ENCODE measurements at places on chromosomes 2 and 18.

- DNase-seq = no peak
These were observed 76.1 kb downstream of the INPP4A start for GRCh38 chr2:98520806-98521205.

- no peak for DNase-seq
These were observed 87.4 kb downstream of the ADAM23 start for GRCh38 chr2:206530727-206531126.

- DNase-seq = no peak
These were observed 12.4 kb downstream of the IL1F10 start for GRCh38 chr2:113080134-113080533.

DNA sequence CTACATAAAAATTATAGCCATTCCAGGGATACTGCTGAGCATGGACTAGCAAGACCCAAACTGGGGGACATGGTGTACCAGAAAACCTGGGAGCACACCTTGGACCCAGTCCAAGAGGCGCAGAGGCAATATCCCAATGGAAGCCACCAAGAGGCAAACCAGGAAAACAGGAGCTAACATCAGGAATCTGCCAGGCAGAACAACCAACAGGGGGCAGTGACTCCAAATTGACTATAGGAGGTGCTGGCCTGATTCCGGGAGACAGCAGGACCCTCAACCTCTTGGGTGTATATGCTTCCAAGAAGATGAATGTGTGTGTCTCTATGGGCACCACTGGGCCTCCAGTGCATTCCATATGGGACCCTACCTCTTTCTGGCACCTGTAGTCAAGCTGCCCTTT is 172.7 kb upstream of the ARL4C start:
- DNase-seq = no peak

GRCh38 chr2:120244656-120245519 is 7.8 kb upstream of the RALB start:
- DNase-seq = no peak

GRCh38 chr18:32552421-32553030 is 81.8 kb upstream of the GAREM1 start:
- DNase-seq = no peak

GRCh38 chr2:45168711-45169338 is 159.6 kb upstream of the SIX2 start:
- DNase-seq = no peak

DNA sequence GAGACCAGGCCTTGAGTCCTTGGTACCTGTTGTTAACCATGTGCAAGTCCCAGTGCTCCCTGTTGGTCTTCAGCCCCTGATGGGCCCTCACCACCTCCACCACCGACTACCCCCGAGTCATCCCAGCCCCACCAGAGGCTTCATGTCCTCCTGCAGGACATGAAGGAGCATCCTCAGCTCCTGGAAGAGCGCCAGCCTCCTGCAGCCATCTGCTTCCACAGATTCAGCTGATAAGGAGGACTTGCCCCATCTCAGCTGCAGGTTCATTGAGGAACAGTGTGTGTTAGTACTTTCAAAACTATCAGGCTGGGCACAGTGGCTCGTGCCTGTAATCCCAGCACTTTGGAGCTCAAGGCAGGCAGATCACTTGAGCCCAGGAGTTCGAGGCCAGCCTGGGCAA is 151.9 kb downstream of the ATP9B start:
- DNase-seq = no peak

DNA sequence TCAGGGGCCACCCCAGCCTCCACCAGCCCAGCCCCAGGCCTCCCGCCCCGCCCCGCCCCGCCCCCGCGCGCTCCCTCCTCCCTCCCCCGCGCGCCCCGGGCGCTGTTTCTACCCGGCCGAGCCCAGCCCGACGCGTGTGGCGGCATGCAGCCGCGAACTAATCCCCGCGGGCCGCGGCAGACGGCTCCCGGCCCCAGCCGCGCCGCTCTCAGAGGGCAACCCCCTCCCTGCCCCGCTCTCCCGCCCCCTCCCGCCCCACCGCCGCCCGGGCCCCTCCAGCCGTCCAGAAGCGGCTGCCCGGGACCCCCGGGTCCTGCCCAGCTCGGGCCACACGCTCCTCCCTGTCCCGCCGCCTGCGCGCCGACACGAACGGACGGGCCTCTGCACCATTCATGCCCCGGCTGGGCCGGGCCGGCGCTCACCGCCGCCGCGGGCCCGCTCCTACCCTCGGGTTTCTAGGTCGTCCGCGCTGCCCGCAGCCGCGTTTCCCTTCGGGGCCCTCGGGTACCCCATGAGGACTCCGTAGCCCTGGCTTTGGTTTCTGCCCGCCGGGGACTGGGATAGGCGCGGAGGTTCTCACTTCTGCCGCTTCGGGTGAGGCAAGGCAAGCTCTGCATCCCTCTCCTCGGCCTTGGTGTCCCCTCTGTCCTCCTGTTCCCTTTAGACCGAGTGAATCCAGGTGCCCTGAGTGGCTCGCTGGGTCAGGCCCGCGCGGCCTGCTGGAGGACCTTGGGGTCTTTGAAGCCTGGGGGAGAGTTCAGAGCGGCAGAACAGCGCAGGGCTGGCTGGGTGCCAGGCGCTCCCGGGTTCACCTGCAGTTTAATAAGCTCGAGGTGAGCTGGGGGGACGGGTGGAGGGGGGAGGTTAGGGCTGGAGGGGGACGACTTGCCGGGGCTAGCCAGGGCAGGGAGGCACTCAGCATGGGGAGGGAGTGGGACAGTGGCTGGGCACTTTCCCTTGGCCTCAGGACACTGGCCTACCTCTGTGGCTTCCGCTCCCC is 3.1 kb downstream of the WNT10A start:
- DNase-seq = no peak

GRCh38 chr2:172423160-172423559 is 4.2 kb upstream of the ITGA6 start:
- no peak for DNase-seq

Measured in GM04503 (cell line).